ENCODE measurements at places on chromosomes 6 and 20. TPM values are rescaled to one million over a fixed set of nuclear protein-coding genes. Genes with fewer than 3 reads are reported as not detected.

Gene CDH4
- total RNA-seq = 6.5 TPM

DNA sequence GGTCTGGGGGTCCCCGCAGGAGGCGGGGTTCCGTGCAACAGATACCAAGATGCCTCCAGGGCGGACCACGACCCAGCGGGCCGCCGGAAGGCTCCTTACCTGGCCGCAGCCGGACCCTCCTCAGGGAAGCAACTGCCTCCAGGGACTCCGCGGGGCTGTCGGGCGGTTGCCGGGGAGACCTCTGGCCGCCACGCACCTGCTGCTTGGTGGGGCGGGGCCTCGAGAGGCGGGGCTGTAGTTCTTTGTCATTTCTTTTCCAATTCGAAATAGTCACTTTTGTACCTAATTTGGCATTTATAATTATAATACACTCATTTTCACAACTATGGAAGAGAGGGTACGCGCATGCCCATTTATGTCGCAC lies 647 bp downstream of the AK9 start:
- peak; percentile 85 for DNase-seq

Gene GSTA4
- 62.2 TPM for total RNA-seq

DNA sequence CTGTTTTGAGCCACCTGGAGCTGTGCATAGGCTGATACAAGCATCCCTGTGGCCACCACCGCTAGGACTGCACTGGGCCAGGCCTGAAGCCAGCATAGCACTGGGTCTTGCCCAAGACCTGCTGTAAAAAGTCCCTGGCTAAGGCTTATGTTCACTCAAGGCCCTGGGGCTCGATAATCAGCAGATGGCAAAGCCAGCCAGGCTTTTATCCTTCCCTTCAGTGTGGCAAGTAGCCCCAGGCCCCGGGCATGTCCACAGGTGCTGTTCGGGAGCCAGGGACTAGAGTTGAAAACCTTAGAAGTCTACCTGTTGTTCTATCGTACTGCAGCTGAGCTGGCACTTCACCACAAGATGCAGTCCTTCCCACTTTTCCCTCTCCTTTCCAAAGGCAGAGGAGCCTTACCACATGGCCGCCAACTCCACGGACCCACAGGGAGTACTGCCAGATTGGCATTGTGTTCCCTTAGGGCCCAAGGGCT lies 226.4 kb upstream of the ZNF217 start:
- DNase-seq = no peak

GRCh38 chr6:8057263-8057662 lies 6.9 kb downstream of the BLOC1S5 start:
- DNase-seq = no peak

Gene LY6G6F
- total RNA-seq = not detected

DNA sequence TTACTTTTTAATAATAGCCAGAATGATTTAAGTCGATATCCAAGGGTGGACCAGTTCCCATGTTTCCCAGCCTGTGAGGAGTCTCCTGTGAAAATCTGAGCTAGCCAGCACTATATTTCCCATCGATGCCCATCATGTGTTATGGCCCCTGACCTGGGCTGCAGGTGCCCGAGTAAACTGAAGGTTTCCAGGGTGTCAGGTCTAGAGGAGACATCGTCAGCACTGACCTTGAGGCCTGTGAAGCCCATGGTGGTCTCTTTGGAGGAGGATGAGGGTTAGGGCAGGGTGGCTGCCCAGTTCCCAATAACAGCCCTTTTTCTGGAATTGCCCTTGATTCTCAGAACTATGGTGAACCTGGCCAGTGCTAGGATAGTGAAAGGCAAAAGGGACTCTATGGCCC lies 63.0 kb upstream of the TOP1 start:
- no peak for DNase-seq

Gene TPBG
- total RNA-seq = 362 TPM

GRCh38 chr6:422433-423054 lies 31.0 kb downstream of the IRF4 start:
- no peak for DNase-seq

Gene CHD6
- 76.1 TPM for total RNA-seq

Gene GSTA3
- not detected for total RNA-seq

Gene NEU1
- total RNA-seq = 17.4 TPM

DNA sequence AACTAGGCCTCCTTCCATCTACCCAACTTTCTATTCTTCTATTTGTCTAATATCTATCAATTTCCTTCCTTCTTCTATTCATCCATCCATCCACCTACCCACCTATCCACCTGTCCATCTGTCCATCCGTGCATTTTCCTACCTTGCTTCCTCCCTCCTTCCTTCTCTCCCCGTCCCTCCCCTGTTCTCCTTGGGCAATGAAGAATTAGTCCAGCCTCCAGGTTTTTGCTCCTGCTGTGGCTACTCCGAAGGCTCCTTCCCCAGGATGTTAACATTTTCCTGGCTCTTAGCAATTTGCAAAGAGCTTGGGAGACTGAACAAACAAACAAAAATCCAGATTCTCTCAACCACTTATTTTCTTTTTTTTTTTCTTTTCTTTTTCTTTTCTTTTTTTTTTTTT lies 81.6 kb downstream of the KCNB1 start:
- DNase-seq = no peak

DNA sequence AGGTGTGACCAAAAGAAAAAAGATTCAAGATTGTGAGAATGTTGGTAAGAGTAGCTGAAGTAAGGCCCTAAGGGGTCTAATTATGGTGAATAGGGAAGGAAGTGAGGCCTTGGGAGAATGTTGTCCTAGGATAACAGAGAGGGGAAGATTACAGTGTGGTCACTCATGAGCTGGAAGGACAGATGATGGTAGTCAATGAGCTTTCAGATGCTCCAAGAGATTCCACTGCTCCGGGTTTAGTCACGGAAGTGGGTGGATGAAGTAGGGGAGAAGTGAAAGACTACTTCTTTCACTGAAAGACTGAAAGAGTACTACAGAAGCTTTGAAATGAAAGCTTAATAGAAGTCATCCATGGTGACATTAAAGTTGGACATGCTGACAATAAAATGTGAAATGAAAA lies 108.5 kb downstream of the MMS22L start:
- DNase-seq = no peak

DNA sequence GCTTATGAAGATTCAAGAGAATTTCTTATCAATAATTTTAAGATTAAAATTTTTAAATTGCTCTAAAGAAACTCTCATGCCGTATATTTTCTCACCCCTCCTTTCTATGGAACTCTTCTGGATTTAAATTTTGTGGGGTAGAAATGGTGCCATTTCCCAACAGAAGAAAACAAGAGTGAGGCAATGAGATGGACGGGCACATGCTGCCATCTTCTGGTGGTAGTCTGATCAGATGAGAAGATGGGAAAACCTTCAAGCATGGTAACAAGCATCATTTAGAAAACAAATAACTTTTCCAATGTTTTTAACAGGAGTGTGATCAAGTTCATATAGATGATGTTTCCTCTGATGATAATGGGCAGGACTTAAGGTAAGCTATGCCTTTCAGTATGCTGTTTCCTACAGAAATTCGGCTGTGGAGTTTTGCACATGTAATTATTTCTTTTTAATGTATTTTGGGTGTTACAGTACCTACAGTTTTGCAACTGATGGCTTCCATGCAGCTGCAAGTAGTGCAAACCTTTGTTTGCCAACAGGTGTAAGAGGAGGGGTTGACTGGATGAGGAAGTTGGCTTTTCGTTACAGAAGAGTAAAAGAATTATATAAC lies 271.4 kb downstream of the EYA4 start:
- peak; percentile 70 for DNase-seq

DNA sequence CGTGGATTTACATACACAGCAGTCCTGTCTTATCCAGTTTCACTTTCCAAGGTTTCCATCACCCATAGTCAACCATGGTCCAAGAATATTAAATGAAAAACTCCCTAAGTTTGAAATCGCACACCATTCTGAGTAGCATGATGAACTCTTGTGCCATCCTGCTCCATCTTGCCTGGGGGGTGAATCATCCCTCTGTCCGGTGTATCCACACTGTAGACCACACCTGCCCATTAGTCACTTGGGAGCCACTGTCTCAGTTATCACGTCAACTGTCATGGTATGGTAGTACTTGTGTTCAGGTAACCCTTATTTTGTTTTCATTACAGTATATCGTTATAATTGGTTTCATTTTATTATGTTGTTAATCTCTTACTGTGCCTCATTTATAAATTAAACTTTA lies 38.5 kb downstream of the PTGIS start:
- DNase-seq = no peak

- no peak for DNase-seq
Measured at GRCh38 chr20:46013322-46013828, 4.7 kb downstream of the MMP9 start.

GRCh38 chr20:23034721-23035671 lies at the start of gene SSTR4:
SSTR4 (plus strand) TSS chr20:23035312; CDS start chr20:23035484, 172 bp downstream.
- peak; percentile 62 for DNase-seq

DNA sequence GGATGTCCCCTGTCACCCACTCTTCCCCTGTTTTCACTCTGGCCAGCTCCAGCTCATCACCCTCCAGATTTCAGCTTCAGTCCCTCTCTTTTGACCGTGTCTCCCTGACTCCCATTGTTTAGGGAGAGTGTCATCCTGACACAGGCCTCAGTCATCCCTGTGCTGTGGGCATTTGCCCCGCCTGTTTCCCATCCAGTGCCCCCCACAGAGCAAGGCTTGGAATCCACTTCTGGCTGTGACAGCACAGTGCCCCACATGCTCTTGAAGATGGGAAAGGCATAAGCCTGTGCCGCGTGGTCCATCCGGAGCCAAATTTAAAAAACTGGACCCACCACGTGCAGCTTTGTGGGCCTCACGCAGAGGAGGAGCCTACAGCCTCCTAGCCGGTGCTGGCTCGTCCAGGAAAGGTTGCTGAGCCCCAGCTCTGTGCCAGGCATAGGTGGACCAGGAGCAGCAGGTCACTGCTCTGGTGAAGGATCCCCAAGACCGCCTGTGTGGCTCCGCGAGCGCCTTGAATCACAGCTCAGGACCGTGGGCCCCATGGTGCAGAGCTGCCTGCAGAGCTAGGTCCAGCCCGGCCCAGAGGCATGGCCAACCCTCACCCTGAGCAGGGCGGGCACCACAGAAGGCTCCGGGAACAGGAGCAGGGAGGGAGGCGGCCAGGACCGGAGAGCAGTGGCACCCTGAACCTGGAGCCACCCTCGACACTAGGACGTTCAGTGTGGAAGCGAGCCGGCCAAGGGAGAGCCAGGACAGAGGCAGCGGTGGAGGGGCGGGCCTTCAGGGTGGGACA lies 172.8 kb downstream of the CDH4 start:
- DNase-seq = no peak
